ENCODE measurements at places on chromosomes 16 and 17.

GRCh38 chr17:64074704-64075426 is 54.4 kb upstream of the ICAM2 start:
- DNase-seq: no peak

- DNase-seq: no peak
Measured at GRCh38 chr17:29420128-29420527, 30.0 kb downstream of the TAOK1 start.

- no peak for DNase-seq
Measured at GRCh38 chr17:46020023-46020761, 21.1 kb downstream of the STH start.

- no peak for DNase-seq
Measured at GRCh38 chr17:15432807-15433611, 34.4 kb downstream of the CDRT4 start.

DNA sequence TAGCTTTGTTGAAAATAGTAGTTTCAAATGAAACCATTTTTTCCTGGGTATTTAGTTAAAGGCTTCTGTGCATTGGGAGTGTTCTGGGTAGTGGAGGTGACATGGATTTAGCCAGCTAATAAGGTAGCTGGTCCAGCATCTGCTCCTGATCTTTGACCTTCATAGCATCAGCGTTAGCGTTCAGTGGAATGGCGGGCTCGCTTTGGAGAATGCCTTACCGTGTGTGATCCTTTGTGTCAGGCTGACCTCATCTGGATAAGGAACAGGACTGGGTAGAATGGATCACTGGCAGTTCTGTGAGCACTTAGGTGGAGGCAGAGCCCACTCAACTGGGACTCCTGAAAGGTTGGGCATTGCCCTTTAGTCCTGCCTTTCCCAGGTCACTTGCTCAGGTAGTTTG is 3.7 kb downstream of the SAP30BP start:
- no peak for DNase-seq

- no peak for DNase-seq
Measured at GRCh38 chr16:1289477-1289866, 20.0 kb upstream of the UBE2I start.

- peak; percentile 86 for DNase-seq
Measured at GRCh38 chr17:68200689-68201417, 47.0 kb upstream of the AMZ2 start.

DNA sequence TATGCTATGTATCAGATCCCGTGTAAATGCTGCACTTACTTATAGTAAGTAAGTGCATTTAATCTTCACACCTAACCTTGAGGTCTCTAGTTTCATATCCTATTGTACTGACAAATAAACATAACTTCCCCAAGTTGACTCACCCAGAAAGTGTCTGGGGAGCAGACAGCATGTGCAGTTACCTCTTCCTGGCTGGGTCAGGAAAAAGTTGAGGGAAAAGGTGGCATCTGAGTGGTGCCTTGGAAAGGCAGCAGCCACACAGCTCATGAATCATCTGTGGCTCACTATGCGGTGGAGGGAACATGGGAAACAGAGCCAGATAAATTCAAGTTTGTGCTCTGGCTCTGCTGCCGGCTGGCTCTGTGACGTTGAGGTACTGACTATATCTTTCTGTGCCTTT is 382.0 kb upstream of the DYNLRB2 start:
- no peak for DNase-seq

DNA sequence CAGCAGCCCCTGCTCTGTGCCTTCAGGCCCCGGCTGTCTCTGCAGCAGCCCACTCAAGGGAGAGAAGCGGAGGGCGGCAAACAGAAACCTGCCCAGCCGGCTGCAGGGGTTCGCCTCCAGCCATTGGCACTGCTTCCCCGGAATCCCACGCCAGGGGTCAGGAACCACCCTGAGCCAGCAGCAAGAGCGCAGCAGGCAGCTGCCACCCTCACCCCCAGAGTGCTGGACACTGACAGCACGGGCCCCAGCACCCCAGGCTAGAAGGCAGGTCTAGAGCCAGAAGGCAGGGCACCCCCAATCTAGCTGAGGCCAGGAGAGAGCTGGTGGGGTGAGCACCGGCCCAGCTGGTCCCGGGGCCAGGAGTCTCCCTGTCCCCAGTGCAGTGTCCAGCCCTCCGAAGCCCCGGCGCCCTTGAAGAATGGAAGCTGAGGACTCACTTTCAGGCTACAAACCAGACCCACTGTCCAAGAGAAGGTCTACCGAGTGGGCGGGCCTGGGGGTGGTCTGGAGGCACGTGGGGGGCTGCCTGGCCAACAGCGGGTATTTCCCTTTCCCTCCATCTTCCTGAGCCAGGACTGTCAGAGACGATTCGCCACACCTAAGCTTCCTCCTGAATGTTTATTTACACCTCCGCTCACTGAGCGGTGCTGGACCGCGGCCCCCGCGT is 8.4 kb downstream of the UBALD2 start:
- peak; percentile 62 for DNase-seq

GRCh38 chr16:10525214-10525825 is 55.1 kb downstream of the EMP2 start:
- DNase-seq: no peak

DNA sequence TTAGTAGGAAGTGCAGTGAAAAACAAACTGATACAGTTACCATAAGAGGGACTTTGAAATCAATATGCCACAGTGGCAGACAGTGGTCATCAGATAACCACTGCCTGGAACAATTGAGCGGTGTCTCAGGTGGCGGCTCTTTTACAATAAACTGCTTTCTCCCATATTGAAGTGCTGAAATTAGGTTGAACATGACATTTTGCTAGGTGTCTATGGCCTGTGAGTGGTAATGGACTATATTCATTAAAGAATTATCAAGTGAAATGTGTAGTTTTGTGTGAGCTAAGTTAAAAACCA is 214.7 kb downstream of the RPTOR start:
- no peak for DNase-seq

DNA sequence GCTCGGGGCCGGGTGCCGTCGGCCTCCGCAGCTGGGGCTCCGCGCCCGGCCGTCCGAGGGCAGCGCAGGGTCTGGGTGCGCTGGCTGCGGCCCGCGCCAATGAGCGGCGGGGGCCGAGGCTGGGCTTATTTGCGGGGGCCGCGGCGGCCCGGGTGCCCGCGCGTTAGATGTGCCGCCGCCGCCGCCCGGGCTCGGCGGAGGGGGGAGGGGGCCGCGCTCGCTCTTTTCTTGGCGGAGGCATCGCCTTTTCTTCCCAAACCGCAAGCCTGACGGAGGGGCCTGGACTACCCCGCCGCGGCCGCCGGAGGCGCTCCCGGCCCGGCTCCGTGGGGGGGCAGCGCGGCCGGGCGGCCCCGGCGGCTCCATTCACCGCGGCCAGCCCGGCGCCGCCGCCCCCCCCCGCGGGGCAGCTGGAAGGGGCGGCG is at the start of gene NOTUM:
NOTUM (minus strand) TSS at position 101 of the 425 bp plus-strand sequence. CDS start 278 bp downstream, outside the sequence.
- DNase-seq: no peak

DNA sequence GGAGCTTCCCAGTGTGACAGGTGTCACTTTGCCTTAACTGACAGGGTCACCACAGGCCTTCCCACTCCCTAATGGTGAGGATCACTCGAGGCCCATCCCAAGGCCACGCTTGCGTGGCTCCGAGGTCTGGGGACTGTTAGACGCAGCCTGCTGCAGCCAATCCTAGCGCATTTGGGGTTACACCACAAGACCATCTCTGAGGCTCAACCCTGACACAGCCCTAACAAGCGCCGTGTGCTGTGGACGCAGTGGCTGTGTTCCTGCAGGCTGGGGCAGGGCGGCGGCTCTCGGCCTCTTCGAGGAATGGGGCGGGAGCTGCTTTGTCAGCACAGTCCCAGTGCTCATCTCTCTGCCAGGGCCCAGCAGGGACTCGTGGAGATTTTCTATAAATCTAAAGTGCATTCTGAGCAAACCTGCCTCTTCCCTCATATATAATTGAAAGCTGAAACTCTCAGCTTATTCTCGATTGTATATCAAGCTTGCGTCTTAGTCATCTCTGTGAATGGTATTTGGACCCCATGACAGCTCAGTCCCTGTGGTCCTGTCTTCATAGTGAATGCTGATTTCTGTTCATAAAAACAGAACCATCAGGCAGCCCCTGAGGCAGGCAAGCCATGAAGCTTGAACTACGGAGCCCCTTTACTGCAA is 65.8 kb upstream of the CHMP6 start:
- no peak for DNase-seq

GRCh38 chr16:87344931-87345631 is 27.9 kb upstream of the C16orf95 start:
- DNase-seq: peak; percentile 58

- no peak for DNase-seq
Measured at GRCh38 chr17:4405699-4406098, 28.0 kb upstream of the SPNS3 start.

DNA sequence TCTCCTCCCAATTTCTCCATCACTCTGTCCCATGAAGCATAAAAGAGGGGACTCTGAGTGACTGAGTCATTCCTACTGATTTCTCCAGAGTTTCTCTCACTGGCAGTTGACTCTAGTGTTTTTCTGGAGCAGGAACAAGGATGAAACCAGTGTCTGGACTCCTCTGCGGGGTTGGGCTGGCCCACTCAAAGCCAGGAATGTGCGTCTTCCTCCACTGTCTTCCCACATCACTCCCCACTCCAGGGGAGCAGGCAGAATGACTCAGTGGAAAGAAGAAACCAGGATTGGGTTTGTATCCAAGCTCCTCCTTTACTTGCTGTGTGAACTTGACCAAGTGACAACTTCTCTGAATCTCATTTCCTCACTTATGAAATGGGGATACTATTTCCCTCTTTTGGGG is 497.5 kb upstream of the SALL1 start:
- no peak for DNase-seq

DNA sequence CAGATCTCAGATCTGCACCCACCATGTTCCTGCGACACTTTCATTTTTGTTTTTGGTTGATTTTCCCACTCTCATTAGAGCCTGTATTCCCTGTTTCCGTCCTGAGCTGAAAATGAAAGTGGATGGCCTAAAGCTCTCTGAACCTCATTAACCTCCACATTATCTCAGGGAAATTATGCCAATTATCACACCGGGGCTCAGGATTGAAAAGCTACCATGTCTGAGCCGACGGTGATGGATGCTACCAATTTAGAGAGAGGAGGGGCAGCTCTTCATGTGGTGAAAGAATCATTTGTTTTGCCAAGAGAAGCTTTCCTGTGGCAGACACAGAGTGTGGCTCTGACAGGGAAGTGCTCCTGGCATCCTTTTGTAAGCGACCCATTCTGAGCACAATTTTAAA is 410.4 kb upstream of the CDH11 start:
- no peak for DNase-seq

GRCh38 chr16:86520317-86521210 is 10.2 kb downstream of the FOXF1 start:
- DNase-seq: no peak

GRCh38 chr16:813204-813915 is 12.8 kb upstream of the GNG13 start:
- peak; percentile 71 for DNase-seq

DNA sequence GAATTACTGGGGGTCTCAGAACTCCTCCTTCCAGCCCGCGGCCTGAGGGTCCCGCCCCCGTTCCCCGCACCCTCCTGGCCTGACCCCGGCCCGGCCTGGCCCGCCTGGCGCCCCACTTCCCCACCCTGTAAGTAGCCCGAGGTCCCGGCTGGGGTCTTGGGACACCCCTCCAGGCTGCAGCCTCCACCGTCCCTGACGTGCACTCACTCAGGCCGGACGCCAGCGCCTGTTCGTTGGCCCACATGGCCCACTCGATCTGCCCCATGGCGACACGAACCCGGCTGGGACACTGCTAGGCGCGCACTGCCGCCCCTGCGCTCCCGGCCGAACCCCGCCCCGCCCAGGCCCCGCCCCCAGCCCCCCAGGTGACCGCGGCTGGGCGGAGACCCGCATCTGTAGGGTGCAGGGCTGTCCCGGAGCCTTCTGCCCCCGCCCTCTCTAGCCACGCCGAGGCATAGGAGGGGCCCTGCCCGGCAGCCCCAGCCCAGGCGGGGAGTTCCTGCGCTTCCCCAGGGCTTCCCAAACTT is at the start of gene CYBA:
CYBA (minus strand) TSS at position 305 of the 527 bp plus-strand sequence; CDS start at position 265, 40 bp downstream.
- peak; percentile 94 for DNase-seq

GRCh38 chr17:20207262-20207985 is 198.3 kb downstream of the SPECC1 start:
- DNase-seq: no peak

GRCh38 chr17:71247441-71248015 is 873.3 kb upstream of the SOX9 start:
- DNase-seq: no peak

DNA sequence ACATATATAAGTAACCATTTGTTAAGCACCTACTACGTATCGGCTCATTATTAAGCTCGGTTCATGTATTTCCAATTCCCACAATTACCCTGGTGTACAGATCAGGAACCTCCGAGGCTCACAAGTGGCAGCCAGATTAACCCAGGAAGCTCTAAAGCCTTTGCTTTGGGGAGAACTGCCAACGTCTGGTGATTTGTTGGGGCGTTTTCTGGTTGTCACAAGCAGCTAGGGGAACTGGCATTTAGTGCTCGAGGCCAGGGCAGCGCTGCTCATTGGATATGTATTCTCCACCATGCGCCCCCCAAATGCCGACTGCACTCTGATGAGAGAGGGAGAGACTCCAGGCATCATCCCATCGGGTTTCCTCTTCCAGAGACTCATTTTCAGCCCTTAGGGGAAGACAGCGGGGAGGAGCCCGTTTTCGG is 541 bp downstream of the ZNF18 start:
- no peak for DNase-seq

- no peak for DNase-seq
Measured at GRCh38 chr17:55286681-55287589, 22.2 kb downstream of the HLF start.

GRCh38 chr17:42891539-42892152 is 9.0 kb upstream of the G6PC1 start:
- no peak for DNase-seq

GRCh38 chr17:29760279-29761039 is 137.7 kb upstream of the CORO6 start:
- peak; percentile 44 for DNase-seq

DNA sequence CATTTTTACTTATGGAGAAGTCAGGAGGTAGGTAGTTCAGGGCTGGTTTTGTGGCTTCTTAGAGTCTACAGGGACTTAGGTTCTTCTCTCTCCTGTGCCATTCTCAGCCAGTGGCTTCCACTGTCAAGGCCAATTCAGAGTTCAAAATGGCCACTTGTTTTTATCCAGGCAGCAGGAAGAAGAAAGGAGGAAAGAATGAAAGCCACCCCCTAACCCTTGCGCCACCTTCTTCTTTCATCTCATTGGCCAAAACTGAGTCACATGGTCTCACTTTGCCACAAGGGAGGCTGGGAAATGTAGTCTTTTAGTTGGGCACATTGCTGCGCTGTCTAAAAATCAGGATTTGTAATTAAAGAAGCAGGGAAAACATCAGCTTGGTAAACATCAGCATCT is 60.8 kb upstream of the MED9 start:
- no peak for DNase-seq

- no peak for DNase-seq
Measured at GRCh38 chr16:3874242-3874641, 6.3 kb downstream of the CREBBP start.
